Stomach (tissue), 19 donors: ENCODE measurements at places on chromosomes 16 and 17. TPM values are rescaled to one million over a fixed set of nuclear protein-coding genes. Genes with fewer than 3 reads are reported as not detected.

Gene CD7
- not detected for total RNA-seq

Gene TMC6
- total RNA-seq, result 48.0 TPM

Gene GLYR1
- 83.2 TPM for total RNA-seq

Gene CARD14
- total RNA-seq, result not detected

Gene IRX3
- total RNA-seq, result not detected

Gene CLEC18A
- 3.3 TPM for total RNA-seq

Gene CTF1
- total RNA-seq, result not detected

Gene RFFL
- 20.4 TPM for total RNA-seq

DNA sequence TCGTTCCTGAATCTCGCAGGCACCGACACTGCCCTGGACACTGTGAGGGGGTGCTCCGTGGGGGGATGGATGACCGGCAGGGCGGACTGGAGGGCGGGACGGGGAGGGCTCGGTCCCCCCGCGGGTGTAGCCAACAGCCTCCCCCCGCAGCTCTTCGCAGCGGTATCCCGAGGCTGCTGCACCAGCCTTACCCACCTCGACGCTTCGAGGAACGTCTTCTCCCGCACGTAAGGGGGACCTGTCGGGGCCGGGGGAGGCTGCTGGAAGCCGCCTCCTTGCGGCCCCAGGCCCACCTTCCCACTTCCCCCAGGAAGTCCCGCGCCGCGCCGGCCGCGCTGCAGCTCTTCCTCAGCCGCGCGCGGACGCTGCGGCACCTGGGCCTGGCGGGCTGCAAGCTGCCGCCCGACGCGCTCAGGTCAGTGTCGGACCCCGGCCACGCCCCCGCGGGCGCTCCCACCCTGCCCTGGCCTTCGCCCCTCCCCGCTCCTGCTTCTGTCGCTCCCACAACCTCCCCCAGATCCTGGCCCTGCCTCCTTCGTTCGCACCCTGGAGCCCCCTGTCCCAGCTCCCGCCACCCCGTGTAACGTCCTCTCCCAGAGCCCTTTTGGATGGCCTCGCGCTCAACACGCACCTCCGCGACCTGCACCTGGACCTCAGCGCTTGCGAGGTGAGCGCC lies 3.3 kb downstream of the CARMIL2 start:
- DNase-seq, result peak; percentile 22

DNA sequence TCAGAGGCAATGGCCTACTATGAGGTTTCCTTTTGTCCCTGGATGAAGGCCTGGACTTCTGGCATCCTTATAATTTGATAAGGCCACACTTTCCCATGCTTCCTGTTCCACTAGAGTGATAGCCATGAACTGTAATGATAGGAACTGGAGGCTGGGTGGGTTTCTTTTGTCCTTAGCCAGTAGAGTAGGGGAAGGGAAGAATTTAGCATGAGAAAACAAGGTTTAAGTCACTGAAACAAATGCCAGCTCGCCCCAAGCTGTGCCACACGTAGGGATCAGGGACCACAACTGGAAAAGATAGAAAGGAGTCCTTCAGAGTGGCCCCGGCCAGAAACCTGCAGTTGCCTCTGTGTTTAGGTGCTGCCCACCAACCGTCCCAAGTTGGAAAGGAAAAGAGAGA lies 80.9 kb upstream of the C17orf78 start:
- no peak for DNase-seq

GRCh38 chr17:41992576-41992975 lies 24.7 kb downstream of the DNAJC7 start:
- no peak for DNase-seq

DNA sequence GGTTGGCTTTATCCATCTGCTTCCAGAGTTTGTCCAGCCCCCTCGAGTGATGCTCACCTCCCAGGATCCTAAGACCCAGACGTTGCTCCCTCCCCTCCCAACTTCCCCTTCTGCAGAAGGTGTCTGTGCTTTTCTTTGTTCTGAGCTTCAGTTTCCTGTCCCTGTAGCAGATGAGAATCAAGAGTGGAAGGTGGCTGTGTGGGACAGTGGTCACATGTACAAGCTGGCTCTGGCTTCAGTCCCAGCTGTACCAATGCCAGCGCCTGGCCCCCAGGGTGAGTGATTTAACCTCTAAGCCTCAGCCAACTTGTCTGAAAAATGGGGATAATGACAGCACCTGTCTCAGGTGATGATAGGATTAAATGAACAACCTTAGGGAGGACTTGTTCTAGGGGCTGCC lies 7.7 kb downstream of the PRR15L start:
- peak; percentile 86 for DNase-seq

- no peak for DNase-seq
These were observed 9.4 kb upstream of the ELAC2 start for GRCh38 chr17:13027246-13027645.

GRCh38 chr17:62692721-62693431 lies 65.4 kb downstream of the MRC2 start:
- DNase-seq, result no peak

- no peak for DNase-seq
These were observed 488.9 kb downstream of the SHISA9 start for GRCh38 chr16:13390093-13390985.

DNA sequence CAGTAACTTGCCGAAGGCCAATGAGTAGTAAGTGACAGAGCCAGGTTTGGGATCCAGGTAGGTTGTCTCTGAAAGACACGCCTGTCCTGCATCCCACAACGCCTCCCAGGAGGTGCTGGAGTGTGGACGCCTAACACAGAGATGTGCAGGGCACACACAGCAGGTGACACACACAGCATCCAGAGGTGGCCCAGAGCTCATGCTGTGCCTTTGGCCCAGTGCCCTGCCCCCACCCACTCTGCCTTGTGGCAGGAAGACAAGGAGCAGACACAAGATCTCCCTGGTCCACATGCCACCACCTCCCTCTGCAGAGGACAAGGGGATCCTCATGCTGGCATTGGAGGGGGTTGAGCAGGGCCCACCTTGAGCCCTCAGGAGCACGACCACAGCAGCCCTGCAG lies 14.7 kb upstream of the STH start:
- DNase-seq, result no peak

DNA sequence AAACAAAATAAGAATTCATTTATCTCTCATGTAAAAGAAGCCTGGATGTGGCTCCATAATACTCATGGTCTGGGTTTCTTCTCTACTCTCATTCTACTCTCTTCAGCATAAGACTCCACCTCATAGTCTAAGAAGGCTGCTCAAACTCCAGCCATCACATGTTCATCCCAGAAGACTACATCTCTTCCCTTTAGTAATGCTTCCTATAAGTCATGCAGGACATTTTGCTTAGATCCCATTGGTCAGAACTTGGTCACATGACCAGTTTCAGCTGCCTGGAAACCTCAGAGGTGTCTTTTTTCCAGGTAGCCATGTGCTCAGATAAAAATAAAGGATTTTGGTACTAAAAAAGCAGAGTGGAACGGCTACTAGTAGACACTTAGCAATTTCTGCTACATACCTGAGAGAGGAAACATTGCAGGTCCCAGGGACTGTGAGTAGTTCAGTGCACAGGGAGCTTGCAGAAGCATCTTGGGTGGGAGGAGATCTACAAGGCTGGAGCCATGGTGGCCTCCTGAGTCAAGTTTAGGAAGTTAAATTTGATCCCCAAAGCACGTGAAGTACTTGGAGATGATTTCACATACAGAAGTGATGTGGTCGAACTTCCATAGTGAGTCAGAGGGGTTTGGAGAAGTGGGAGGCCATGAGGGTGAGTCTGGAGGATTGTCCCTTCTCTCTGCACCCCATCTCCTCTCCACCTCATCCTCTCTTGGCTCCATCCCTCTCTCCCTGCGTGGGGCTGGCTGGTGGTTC lies 110.2 kb downstream of the CCDC182 start:
- DNase-seq, result no peak

DNA sequence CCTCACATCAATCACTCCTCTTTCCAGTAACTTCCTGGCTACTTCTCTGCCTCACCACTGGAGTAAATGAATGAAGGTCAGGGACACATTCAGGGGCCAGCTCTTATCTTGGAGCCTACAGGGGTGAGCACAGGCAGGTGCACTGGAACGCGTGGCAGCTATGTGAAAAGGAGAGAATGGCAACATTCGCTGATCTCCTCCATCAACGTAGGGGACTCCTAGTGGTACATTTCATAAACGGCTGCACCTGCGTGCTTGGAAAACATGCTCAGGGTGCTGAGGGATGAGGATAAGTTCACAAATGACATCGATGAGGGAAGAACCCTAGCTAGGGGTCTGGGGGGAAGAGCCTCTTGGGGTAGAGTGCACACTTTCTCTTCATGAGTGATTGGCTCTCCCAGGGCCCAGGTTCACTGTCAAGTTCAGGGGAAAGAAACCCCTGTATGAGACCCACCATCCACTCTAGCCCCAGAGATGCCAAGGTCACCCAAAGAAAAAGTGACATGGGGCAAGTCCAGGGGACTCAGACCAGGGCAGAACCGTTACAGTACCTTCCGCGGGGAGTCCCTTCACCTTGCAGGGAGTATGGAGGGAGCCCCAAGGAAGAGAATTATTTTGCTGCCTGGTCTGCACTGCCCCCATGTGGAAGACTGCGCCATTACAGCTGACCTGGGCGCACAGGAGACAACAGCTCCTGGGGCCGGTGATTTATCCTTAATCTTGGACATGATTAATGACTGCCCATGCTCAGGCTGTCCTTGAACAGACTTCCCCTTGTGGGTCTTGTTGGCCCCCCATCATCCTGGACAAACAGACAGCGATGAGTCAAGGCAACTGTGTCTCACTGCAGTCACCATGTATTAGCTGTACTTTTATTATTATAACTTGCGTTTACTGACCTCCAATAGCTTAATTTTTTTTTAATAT lies 30.1 kb downstream of the VAC14 start:
- DNase-seq, result peak; percentile 82

DNA sequence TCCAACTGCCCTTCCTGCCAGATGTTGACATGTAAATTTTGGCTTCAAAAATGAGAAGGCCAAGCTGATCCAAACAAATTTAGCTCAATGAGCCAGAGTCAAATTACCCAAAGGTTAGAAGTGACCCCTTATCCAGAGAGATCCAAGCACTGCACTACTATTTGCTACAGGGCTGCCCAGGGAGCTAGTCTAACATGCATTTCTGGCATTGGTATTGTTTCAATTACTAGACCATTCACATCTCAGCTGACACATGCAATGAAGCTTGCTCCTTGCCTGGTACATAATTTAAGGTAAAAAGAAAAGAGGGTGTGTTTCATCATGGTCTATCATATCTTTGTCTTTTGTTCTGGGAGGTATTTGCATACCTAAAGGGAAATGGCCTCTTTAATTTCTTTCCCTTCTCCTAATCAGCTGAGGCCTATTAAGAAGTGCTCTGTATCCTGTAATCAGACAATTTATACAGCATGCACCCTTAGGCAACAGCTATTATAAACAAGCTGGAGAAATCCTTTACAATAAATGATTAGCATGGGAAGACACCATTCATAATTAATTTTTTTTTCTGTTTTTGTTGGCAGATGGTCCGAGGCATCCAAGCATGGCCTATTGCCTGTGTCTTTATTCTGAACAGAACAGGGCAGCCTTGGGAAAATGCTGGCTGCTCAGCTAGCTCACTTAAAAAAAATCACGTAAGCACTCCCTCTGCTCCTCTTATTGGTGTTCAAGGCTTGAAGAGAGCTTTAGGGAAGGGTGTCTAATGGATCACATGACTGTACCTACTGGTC lies 161.5 kb upstream of the SALL1 start:
- DNase-seq, result no peak

GRCh38 chr16:49620158-49620868 lies 235.6 kb downstream of the ZNF423 start:
- peak; percentile 72 for DNase-seq

GRCh38 chr17:2841606-2842005 lies 45.4 kb downstream of the RAP1GAP2 start:
- DNase-seq, result peak; percentile 32

DNA sequence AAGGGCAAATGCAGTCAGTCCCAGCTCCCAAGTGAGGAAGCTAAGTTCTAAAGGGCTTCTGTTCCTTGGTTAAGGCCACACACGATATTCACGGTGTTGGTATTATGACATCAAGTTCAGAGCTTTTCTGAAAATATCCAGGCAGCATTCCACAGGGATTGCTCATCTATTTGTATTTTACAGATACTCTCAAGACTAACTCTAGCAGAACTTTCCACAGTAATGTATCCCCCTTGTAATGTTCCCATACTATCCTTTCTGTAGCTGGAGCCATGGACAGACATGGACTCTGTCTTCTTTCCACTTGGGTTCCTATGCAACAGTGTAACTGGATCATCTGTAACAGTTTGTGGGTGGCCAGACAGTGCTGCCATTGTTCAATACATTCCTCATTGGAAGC lies 13.5 kb downstream of the SDR42E1 start:
- DNase-seq, result peak; percentile 64

- DNase-seq, result no peak
These were observed 5.0 kb upstream of the ALDH3A1 start for GRCh38 chr17:19753051-19753509.

DNA sequence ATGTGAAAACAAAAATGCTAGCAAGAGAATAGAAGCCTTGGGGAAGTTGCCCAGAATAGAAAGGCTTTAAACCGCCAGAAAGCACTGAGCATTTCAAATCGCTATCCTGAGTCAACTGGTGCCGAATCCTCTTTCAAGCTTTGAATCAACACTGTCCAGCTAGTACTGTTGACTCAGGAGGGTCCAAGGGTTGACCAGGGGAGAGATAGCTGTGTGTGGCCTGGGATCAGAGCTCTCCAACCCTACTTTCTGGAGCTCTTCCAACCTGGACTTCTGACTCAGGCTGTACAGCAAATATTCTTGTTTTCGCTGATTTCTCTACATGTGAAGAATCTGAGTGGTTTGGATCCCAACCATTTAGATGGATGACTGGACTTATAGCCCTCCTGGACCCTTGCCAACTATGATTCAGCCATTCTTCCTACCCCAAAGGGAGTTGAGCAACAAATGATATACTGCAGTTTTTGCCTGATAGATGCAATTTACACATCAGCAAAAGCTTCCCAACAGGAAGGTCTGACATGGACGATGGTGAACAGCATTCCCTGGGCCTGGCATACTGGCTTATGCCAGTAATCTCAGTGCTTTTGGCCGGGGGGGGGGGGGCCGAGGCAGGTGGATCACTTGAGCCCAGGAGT lies 154.0 kb upstream of the SDK2 start:
- DNase-seq, result peak; percentile 82

GRCh38 chr16:30623536-30624283 lies 13.5 kb upstream of the ZNF689 start:
- no peak for DNase-seq

- peak; percentile 81 for DNase-seq
These were observed 10.3 kb downstream of the HSPB9 start for GRCh38 chr17:42132941-42133340.

DNA sequence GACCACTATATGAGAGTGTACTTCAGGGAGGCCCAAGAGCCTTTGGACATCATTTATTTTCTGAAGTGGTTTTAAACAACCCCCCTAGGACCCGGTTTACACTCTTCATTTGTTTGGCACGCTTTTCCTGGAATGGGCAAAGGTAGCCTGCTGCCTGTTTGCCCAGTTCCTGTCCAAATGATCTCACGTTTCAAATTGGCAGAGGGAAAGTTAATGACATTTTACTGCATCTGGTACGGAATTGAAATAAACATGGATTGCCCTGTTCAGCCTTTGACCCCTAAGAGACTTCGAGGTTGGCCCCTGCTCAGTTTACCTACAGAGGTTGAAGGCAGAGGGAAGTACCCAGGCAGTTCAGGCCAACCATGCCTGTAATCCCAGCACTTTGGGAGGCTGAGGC lies 5.8 kb upstream of the RPRML start:
- peak; percentile 67 for DNase-seq
